Brain microvascular endothelial cell (primary cell): ENCODE measurements at places on chromosomes 7 and 10.

GRCh38 chr7:142385491-142386340 is 127.9 kb upstream of the PRSS58 start:
- peak; percentile 39 for DNase-seq

DNA sequence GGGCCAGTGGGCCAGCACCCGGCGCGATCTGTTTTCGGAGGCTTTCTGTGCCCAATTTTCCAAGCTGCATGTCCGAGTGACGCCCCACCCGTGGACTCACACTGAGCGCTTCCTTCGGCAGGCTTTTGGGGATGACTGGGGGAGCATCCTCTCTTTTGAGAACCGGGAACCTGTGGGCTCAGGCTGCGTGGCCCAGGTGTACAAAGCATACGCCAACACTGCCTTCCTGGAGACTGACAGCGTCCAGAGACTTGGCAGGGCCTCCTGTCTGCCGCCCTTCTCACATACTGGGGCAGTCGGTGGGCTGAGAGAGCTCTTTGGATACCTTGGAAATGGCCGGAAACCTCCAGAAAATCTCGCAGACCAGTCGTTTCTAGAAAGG is 1.0 kb downstream of the ADCK2 start:
- no peak for DNase-seq

DNA sequence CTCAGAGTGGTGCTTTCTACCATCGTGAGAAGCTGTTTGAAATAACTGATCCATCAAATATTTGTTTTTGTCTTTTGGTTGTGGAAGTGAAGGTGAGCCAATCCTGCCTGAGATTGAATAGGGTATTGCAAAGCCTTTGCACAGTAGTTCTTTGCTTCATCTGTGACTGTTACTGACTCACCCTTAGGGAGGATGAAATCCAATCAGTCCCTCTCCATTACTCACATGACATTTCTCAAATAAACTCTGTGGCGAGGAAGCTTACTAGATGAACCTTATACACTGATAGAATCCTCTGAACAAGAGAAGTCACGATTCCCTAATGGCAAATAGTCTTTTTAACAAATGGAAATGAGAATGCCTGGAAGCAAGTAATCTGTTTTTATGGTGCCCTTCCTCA is 31.9 kb downstream of the HEPACAM2 start:
- DNase-seq, result peak; percentile 4

- DNase-seq, result no peak
Observed at GRCh38 chr7:138885383-138886147, 87.6 kb upstream of the ATP6V0A4 start.

GRCh38 chr7:156656598-156656997 is 16.0 kb downstream of the RNF32 start:
- DNase-seq, result no peak

DNA sequence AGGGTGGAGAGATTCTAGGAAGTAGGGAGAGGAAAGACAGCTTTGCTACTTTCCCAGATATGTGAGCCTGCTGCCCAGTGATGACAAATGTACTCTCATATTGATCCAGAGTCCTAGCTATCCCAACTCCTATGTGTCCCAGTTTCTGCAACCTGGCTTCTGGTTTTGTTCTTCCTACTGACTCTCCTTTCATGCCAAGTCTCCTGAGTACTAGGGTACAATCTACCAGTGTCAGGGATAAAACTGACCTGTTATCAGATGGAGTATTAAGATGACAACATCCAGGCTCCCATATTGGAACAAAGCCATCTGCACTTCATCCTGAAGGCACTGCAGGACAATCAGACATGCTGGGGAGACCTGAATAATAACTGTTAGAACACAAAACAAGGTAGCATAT is 233.7 kb upstream of the PHYHIPL start:
- no peak for DNase-seq

DNA sequence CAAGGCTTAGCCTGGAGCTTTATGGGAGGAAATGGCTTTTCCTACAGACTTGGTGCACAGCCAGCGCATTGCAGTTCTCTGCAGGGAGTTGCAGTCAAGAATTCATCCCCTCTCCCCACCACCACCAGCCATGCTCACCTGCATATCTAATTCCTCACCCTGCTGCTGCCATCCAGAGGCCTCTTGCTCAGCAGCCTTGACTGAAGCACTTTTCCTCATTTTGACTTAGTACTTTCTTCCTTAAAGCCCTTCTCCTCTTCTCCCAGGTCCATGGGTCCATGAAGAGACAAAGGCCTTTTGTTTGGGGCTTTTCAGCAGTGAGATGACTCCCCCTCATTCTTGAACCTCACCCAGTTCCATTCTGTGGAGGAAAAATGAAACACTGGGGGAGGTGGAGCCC is 39.7 kb upstream of the GPR141 start:
- DNase-seq, result no peak

- DNase-seq, result no peak
Observed at GRCh38 chr7:28993371-28993770, 35.2 kb upstream of the TRIL start.

GRCh38 chr10:1199897-1200721 is 143.9 kb downstream of the WDR37 start:
- DNase-seq, result no peak

- no peak for DNase-seq
Observed at GRCh38 chr10:69856601-69857166, 55.0 kb downstream of the COL13A1 start.

DNA sequence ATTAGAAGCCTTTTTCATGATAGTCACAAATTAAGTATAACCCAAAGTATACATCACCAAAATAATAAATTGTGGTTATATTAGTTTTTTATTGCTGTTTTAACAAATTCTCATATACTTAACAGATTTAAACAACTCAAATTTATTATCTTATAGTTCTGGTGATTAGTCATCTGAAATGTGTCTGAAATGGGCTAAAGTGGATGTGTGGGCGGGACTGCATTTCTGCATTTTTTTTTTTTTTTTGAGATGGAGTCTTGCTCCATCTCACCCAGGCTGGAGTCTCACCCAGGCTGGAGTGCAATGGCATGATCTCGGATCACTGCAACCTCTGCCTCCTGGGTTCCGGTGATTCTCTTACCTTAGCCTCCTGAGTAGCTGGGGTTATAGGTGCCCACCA is 891.5 kb upstream of the CELF2 start:
- no peak for DNase-seq
